Ovary (tissue), 10 donors: ENCODE measurements at places on chromosomes 5 and 9. TPM values are rescaled to one million over a fixed set of nuclear protein-coding genes. Genes with fewer than 3 reads are reported as not detected.

GRCh38 chr9:35306283-35306682 is 144.5 kb downstream of the UNC13B start:
- no peak for DNase-seq
- no peak overlapping the region for H3K27ac ChIP-seq
- no peaks in the 10 kb centered on the region for H3K36me3 ChIP-seq

DNA sequence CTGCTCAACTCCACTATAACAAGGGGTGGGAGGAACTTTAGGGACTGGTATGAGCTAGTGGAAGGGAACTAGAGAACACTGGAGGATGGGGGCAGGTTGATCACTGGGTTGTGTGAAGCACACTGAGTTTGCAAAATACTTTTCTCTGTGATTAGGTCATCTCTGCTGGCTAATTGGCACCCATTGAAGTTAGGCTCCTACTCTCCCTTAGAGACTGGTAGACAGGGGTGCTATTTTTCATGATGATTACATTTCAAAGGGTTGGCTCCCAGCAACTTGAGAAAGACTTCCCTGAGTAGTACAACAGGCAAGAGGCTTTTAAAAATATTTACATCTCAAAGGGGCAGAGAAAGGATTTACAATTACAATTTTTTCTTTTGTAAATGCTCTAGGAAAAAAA is 50.4 kb upstream of the MTAP start:
- no peak overlapping the region for H3K4me3 ChIP-seq
- no peaks in the 10 kb centered on the region for H3K36me3 ChIP-seq
- no peak overlapping the region for H3K27ac ChIP-seq
- H3K27me3 ChIP-seq: no peaks in the 10 kb centered on the region

- H3K27ac ChIP-seq: no peak overlapping the region
- no peaks in the 10 kb centered on the region for H3K36me3 ChIP-seq
- no peak for DNase-seq
- no peaks in the 10 kb centered on the region for H3K27me3 ChIP-seq
Measured at GRCh38 chr5:116738615-116739261, 164.1 kb upstream of the SEMA6A start.

DNA sequence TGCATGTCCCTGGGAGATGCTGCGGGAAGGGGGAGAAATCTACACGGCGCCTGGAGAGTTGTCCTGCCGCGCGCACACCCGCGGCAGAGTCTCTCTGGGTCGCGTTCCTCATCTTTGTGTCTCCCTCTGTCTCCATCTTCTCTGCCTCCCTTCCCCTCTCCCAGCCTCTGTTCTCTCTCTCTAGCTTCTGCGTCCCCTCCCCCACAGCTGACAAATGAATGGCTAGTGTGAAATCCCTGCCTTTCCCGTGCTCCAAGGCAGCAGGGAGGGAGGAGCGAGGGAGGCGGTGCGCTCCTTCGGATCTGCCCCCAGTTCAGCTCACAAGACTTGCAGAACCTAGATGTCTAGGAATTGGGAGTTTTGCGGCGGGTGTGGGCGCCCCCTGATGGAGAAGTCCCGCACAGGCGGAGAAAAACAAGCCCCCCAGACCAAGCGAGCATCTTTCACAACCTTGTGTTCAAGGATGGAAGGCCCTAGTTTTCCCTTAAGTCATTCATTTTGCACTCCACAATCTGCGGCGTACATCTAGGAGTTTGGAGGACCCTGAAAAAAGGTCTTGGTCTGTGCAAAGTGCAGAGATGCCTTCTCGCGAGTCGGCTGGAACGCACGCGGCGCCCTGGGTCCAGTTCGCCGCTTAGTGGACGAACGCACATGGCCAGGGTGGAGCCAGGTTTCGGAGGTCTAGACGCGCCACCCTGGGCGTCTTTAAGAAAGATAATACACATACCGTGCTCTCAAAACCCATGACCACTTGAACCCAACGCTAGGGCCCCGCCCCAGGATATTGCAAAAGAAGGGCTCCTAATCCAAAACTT is 2.0 kb downstream of the VCAN start:
- H3K27me3 ChIP-seq: no peaks in the 10 kb centered on the region
- no peak overlapping the region for H3K27ac ChIP-seq
- no peaks in the 10 kb centered on the region for H3K36me3 ChIP-seq

The SLC38A9 gene
- total RNA-seq: 24.3 TPM

DNA sequence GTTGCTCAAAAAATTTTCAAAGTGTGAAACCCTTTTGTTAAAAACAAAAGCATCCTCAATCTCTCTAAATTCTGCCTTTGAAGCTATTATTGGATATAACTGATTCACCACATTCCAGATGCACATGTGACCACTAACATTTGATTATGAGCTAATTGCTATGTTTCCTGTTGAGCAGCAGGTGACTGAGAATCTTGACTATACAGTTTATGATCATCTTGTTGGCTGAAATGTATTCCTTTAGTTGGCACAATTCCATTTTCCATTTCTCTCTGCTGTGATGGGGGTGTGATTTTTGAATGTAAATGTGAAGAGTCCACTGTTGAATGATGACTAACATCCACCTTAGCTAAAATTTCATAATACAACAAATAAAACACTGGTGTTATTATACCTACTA is 10.7 kb downstream of the LYSMD3 start:
- H3K36me3 ChIP-seq: no peaks in the 10 kb centered on the region
- no peak overlapping the region for H3K4me3 ChIP-seq
- H3K27me3 ChIP-seq: no peaks in the 10 kb centered on the region
- no peak overlapping the region for H3K27ac ChIP-seq

GRCh38 chr9:124780060-124780756 is 3.3 kb downstream of the OLFML2A start:
- H3K36me3 ChIP-seq: no peaks in the 10 kb centered on the region
- no peak overlapping the region for H3K4me3 ChIP-seq
- DNase-seq: peak; percentile 51
- peak overlapping the region; percentile 80 for H3K27ac ChIP-seq
- no peaks in the 10 kb centered on the region for H3K27me3 ChIP-seq

- H3K36me3 ChIP-seq: no peaks in the 10 kb centered on the region
- no peak for DNase-seq
- H3K27ac ChIP-seq: peak overlapping the region; percentile 94
- H3K4me1 ChIP-seq: peaks cover 10% of the 10 kb centered on the region
- peak overlapping the region; percentile 91 for H3K4me3 ChIP-seq
Measured at GRCh38 chr5:179699616-179700237, 960 bp downstream of the CANX start.

The PELO gene
- 19.0 TPM for total RNA-seq

GRCh38 chr5:8114597-8115266 is 245.8 kb downstream of the MTRR start:
- H3K27me3 ChIP-seq: no peaks in the 10 kb centered on the region
- no peaks in the 10 kb centered on the region for H3K36me3 ChIP-seq
- no peak overlapping the region for H3K27ac ChIP-seq
- DNase-seq: no peak
- H3K4me1 ChIP-seq: no peaks in the 10 kb centered on the region
